Upper lobe of left lung (tissue), 6 donors: ENCODE measurements at places on chromosomes 11 and 22.

DNA sequence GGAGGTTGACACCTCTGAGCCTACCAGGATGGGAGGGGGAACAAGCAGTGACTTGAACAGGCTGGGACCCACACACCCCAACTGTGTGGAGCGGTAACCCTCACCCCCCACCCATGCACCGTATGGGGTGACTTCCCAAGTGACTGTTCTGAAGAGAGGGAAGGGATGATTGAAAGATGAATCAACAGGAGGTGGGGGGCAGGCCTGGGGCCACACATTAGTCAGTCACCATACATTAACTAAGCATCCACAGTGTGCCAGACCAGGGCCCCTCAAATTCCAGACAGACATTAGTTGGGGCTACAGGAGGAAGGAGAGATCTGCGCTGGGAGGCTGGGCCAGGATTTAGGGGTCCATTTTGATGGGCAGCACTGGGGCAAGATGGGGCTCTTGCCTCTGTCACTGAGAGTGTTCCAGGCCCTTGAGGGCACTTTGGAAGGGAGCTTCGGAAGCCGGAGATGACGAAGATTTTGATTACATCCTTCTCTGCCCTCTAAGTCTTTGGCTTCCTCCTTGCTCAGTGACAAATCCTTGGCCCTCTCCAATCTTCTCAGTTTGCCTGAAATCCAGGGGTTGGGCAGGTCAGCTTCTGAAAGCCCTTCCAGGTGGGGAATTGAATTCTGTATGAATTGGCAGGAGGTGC lies 966 bp downstream of the SMTN start:
- H3K27me3 ChIP-seq, result no peaks in the 10 kb centered on the region
- peak overlapping the region; percentile 38 for H3K4me3 ChIP-seq
- H3K4me1 ChIP-seq, result peaks cover 45% of the 10 kb centered on the region
- no peak for DNase-seq

GRCh38 chr11:69698362-69698761 lies 5.5 kb downstream of the FGF19 start:
- H3K4me3 ChIP-seq, result no peak overlapping the region
- H3K4me1 ChIP-seq, result peaks cover 10% of the 10 kb centered on the region
- no peak overlapping the region for H3K27ac ChIP-seq
- DNase-seq, result no peak

GRCh38 chr11:73991471-73992006 lies 8.9 kb upstream of the UCP2 start:
- no peak for DNase-seq
- no peak overlapping the region for H3K27ac ChIP-seq
- H3K27me3 ChIP-seq, result no peaks in the 10 kb centered on the region
- no peak overlapping the region for H3K4me3 ChIP-seq
- H3K36me3 ChIP-seq, result no peaks in the 10 kb centered on the region

- H3K4me1 ChIP-seq, result no peaks in the 10 kb centered on the region
- no peak overlapping the region for H3K27ac ChIP-seq
- DNase-seq, result no peak
- no peaks in the 10 kb centered on the region for H3K27me3 ChIP-seq
- H3K4me3 ChIP-seq, result no peak overlapping the region
Measured at GRCh38 chr22:32048069-32048468, 5.0 kb downstream of the SLC5A1 start.
